ENCODE measurements at places on chromosomes 7 and 10.

DNA sequence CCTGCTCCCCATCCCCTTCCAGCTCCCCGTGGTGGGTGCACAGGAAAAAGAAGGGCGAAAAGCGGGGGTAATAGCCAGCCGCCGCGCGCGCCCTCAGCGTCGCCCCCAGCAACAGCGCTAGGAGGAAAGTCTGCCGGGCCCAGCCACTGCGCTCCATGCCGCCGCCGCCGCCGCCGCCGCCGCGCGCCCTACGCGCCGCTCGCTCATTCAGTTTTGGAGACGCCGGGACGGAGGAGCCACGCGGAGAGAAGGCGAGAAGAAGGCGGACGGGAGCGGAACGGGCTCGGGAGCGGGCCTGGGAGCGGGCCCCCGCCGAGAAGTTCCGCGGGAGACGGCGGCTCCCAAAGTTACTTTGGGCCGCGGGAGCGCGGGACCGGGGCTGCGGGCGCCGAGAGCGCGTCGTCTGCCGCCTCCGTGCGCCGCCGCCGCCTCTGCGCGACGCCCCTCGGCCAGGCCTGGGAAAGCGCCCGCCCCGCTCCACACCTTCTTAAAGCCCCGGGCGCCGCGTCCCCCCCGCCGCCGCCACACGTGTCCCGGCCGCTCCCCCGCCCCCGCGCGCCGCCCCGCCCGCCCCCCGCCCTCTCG lies at the start of gene RELN:
RELN (minus strand) TSS at position 459 of the 585 bp plus-strand sequence; CDS start at position 157, 302 bp downstream.
- no peak for DNase-seq

GRCh38 chr7:143444785-143445184 lies 1.5 kb downstream of the TAS2R60 start:
- no peak for DNase-seq

GRCh38 chr10:42640610-42641229 lies 2.4 kb upstream of the ZNF33B start:
- DNase-seq, result no peak

DNA sequence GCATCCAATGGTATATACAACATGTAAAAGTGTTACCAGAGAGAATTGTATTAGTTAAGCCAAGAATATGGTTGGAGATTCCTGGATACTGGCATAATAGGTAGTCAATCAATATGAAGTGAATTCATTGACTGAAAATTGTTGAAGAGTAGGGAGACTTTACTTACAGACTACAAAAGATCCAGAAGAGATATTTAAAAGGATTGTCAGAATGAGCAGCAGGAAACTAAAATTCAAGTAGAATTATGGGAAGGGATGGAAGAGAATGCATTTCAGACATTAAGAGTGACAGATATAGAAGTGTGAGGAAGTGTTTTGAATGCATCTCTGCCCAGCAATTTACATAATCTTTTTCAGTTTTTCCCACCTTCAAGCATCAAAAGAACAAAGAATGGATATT lies 62.3 kb upstream of the POM121L12 start:
- DNase-seq, result no peak

- DNase-seq, result no peak
Measured at GRCh38 chr10:7773845-7774801, 13.7 kb downstream of the KIN start.

GRCh38 chr10:101781984-101782810 lies 1.0 kb downstream of the NPM3 start:
- DNase-seq, result no peak

- no peak for DNase-seq
Measured at GRCh38 chr7:76400248-76400647, 9.2 kb downstream of the SSC4D start.

DNA sequence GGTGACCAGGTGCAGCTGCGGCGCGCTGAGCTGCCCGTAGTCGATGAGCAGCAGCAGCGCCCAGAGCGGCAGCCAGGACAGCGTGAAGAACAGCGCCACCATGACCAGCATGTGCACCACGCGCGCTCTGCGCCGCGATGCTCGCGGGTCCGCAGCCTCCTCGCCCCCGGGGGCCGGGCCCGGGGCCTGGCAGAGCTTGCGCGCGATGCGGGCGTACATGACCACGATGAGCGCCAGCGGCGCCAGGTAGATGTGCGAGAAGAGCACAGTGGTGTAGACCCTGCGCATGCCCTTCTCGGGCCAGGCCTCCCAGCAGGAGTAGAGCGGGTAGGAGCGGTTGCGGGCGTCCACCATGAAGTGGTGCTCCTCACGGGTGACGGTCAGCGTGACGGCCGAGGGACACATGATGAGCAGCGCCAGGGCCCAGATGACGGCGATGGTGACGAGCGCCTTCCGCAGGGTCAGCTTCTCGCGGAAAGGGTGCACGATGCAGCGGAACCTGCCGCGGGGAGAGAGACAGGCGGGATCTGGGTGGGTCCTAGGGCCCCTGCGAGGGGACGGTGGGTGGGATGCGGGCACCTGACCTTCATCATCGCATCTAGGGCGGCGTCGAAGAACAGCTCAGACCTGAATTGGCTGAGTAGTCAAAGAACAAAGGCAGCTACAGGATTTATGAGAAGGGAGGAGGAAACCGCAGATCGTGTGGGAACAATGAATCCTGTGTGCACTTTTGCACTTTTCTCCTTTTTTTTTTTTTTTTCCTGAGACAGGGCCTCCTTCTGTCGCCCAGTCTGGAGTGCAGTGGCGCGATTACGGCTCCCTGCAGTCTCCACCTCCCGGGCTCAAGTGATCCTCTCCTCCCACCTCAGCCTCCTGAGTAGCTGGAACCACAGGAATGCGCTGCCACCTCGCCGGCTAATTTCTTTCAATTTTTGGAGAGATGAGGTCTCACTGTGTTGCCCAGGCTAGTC lies 22.4 kb upstream of the PPA1 start:
- DNase-seq, result no peak

GRCh38 chr10:13560597-13560996 lies 26.2 kb upstream of the PRPF18 start:
- no peak for DNase-seq

DNA sequence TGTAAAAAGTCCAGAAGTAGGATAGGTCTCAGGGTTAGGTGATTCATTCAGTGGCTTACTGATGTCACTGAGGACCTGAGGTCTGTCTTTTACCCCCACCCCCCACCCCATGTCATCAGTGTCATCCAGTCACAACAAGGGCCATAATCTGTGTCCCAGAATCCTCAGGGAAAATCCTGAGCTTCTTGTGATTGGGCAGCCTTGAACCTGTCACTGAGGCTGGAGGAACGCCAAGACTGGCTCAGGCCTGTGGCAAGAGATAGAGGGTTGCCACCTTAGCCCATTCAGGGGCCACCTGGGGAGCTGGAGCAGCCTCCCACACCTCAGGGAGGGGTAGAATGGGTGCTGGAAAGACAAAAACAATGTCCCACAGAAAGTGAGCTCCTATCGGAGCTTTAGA lies 29.7 kb downstream of the NUB1 start:
- DNase-seq, result no peak

- no peak for DNase-seq
Measured at GRCh38 chr10:88534072-88534665, 48.9 kb downstream of the RNLS start.

- no peak for DNase-seq
Measured at GRCh38 chr7:82605247-82605864, 161.8 kb upstream of the CACNA2D1 start.

Data from AG09309 (cell line).